ENCODE measurements at places on chromosomes 7 and 10. TPM values are rescaled to one million over a fixed set of nuclear protein-coding genes. Genes with fewer than 3 reads are reported as not detected.

CHST3 gene
- 5.7 TPM for total RNA-seq

- no peak for DNase-seq
Measured at GRCh38 chr7:111987886-111988285, 218.3 kb downstream of the DOCK4 start.

DUSP5 gene
- total RNA-seq = 30.3 TPM

GRCh38 chr7:107048783-107049418 is 4.4 kb downstream of the PRKAR2B start:
- DNase-seq = no peak

Data from H1 (cell line).